Motor neuron (in vitro differentiated cells): ENCODE measurements at places on chromosomes 2 and 18. TPM values are rescaled to one million over a fixed set of nuclear protein-coding genes. Genes with fewer than 3 reads are reported as not detected.
A peak's percentile ranks its signal among the peaks of the same experiment; 100 is the strongest.

Gene SERPINB3
- total RNA-seq = not detected in 2 replicates

GRCh38 chr2:3489764-3490115 is 29.6 kb downstream of the ADI1 start:
- no peak for ATAC-seq

GRCh38 chr2:19710230-19710629 is 191.6 kb downstream of the TTC32 start:
- ATAC-seq = no peak

Gene GPAT2
- total RNA-seq = 0.14 and 0.60 TPM in 2 replicates

- ATAC-seq = peak; percentile 72
Measured at GRCh38 chr2:74304332-74305148, 38.7 kb downstream of the SLC4A5 start.

DNA sequence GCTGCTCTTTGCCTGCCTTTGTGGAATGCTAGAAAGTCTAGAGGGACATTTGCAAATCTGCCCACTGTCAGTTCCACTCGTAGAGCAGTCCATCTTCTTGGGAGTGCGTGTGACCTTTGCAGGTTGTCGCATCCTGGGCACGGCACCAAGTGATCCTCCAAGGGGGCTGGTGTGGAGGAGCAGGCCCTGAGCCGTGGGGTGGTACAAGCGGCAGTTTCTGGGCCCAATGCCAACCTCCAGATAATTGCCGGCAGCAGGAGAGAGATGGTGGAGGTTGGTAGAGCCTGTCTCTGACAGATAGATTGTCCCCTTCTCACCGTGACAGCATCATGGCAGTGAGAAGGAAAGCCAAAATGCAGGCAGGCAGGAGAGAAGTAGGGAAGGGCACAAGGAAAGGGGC is 150.7 kb upstream of the SLC14A2 start:
- ATAC-seq = no peak

GRCh38 chr2:148928395-148928794 is 53.4 kb downstream of the KIF5C start:
- ATAC-seq = no peak

Gene CD8B2
- total RNA-seq = 0.06 TPM in 1 of 2 replicates, not detected in the other

GRCh38 chr2:54899576-54900200 is 150.6 kb downstream of the RTN4 start:
- ATAC-seq = peak; percentile 41
